ENCODE measurements at places on chromosomes 3 and 15.

- no peak for DNase-seq
Measured at GRCh38 chr3:184578822-184579221, 17.2 kb downstream of the EPHB3 start.

DNA sequence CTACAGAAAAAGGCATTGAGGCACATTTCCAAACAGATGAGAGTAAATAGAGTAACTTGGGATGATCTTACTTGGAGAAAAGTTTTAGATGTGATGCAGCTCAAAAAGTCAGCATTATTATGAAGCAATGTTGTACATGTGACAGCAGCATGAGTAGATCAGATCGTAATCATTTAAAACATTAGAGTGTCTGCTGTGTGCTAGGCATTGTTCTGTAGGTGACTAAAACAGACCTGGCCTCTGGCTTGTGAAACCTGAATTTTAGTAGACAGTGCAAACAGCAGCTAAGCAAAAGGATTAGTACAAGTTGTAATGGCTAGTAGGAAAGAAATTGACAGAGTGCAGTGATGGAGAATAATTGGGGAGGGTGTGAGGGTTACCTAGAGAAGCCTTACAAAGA, 15.1 kb downstream of the UBE2E1 start:
- no peak for DNase-seq

- DNase-seq, result no peak
Measured at GRCh38 chr3:154161806-154162205, 40.6 kb downstream of the ARHGEF26 start.

DNA sequence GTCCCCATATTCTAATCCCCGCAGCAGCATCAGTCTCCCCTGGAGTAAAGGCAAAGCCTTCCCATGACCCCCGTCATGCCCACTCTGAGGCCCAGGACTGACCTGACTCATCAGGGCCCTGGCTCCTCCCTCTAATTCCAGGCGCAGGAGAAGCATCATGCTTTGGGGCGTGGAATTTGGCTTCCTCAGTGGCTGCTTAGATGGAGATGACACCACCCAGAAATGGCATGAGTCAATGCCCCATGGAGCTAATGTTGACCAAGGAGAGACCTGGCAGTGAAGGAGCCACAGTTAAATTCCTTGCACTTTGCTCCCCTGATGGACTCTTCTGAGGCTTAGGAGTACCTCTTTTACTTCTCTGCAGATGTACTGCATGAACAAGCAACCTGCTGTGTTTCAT, 204.2 kb upstream of the PROK2 start:
- no peak for DNase-seq

GRCh38 chr15:95830281-95830680, 500.2 kb upstream of the NR2F2 start:
- no peak for DNase-seq

GRCh38 chr3:123071146-123071545, 4.3 kb downstream of the PDIA5 start:
- peak; percentile 69 for DNase-seq

- DNase-seq, result no peak
Measured at GRCh38 chr3:30613133-30613825, 6.9 kb downstream of the TGFBR2 start.

DNA sequence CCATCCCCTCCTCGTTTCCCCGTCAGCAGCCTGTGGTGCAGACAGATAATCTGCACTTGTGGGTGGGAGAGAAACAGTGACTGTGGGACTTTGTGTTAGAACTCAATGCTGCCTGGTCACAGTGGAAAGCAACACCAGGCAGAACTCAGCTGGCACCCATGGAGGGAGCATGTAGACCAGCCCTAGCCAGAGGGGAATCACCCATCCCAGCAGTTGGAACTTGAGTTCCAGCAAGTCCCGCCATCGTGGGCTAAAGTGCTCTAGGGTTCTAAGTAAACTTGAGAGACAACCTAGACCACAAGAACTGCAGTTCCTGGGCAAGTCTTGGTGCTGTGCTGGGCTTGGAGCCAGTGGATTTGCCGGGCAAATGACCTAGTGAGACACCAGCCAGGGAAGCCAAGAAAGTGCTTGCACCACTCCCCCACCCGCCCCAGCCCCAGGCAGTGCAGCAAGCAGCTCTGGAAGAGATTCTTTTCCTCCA, 24.4 kb downstream of the ISG20 start:
- DNase-seq, result peak; percentile 5

DNA sequence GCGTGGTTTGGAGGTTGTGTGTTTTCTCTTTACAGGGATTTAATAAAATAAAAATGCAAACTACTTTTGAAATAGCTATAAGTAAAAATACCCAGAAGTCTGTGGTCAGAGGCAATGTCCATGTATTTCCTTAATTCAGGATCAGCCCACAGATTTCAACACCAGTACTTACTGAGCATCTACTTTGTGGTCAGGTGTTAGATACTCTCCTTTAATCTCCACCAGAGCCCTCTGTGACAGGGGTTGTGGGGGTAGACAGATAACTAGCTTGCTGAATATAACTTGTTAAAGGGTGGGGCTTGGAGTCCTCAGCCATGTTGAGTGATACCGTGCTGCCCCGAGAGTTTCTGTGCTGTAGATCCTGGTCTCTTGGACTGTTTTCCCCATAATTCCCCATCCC, 244.1 kb upstream of the NR2E3 start:
- DNase-seq, result no peak

DNA sequence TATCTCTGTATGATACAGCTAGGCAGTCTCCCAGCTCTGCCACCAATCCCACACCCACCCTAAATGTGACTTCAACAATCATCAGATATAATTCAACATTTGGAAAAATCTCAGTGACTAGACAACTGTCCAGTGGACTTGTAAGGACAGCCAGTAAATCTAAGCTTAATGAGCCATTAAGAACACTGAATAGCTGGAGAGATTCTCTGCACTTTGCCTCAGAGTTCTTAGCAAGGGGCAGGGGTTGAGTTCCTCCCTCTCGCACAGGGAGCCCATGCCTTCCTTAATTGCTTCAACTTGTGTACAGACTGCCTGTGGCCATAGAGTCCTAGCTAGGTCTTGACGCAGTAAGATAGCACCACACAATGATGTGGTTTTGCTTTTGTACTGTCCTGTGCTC, 15.6 kb downstream of the MEX3B start:
- DNase-seq, result no peak

DNA sequence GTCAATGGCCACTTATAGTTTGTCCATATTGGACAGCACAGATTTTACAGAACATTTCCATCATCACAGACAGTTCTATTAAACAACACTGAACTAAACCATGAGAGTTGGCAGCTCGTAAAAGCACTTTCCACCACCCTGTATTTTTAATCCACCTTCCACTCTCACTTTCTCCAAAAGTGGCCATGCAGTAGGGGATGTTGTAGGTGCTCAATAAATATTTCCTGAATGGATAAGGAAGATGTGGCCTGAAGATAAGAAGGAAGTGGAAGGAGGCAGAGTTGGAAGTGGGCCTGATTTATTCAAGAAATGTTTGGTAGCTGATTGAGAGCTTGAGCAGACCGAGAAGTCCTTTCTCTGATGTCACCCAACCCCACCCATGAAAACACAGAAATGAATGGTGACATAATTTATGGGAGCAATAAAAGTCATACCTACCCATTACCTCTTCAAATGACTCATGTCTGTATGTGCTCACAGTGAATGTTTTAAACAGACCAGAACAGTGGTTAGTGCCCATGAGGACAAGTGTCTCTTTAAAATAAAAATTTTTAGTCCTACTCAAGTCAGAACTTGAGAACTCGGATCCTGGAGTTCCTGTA, 39.6 kb upstream of the CTNNB1 start:
- no peak for DNase-seq

DNA sequence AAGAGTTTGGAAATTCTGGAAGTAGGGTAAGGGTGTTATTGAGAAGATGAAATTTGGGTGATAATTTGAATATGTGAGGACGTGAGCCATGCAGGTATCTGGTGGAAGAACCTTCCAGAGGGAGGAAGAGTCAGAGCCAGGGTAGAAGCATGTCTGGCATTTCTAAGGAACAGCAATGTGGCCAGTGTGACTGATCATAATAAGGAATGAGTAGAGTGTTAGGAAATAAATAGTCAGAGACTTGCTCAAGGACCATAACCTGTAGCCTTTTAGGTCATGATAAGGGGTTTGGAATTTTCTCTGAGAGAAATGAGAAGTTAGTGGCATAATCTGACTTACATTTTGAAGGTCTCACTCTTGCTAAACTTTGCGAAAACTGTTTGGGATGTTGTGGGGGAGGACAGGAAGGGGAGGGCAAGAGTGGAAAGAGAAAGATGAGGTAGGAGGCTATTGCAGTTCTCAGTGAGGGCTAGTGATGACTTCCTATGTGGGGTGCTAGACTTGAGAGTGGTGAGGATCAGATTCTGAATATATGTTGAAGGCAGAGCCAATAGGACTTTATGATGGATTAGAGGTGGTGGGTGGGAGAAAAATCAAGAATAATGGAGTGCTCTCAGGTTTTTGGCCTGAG, 568.3 kb downstream of the AGBL1 start:
- no peak for DNase-seq

GRCh38 chr15:52103217-52104207, 9.1 kb downstream of the BCL2L10 start:
- DNase-seq, result no peak

DNA sequence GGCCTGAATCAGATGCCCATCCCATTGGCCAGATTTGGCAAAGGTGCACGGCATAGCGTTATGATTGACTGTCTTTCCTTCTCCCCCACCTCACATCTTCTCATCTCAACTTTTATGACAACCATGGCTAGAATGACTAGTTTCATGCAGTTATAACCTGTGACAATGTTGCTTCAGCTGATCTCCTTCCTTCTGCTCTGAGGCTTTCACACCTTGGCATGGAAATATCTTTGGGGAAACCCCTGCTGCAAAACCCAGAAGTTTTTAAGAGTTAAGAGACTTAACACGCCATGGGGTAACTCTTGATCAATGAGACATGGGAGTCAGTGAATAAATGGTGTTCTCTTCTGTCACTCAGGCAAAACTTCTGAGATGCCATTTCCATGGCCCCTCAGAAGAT, 290.7 kb upstream of the MDFIC2 start:
- DNase-seq, result no peak

- DNase-seq, result no peak
Measured at GRCh38 chr3:171309906-171310359, 150.3 kb downstream of the TNIK start.

DNA sequence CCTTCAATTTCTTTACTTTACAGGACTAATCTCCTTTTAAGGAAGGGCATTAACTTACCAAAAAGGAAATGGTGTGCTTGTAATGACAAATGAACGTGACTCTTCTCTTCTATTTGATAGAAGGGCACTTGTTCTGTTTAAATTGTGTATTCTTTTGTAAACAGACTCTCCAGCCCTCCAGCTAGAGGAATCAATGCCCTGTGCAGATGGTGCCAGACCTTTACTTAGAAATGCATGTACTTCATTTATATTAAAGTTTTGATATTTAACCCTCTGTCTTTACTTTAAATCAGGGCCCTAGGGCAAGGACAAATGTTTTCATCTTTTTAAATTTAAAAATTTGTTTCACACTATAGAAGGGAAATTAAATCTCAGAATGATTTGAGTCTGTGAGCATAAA, 355.1 kb downstream of the GBE1 start:
- no peak for DNase-seq

- peak; percentile 87 for DNase-seq
Measured at GRCh38 chr15:99408236-99409096, 157.2 kb downstream of the LRRC28 start.

DNA sequence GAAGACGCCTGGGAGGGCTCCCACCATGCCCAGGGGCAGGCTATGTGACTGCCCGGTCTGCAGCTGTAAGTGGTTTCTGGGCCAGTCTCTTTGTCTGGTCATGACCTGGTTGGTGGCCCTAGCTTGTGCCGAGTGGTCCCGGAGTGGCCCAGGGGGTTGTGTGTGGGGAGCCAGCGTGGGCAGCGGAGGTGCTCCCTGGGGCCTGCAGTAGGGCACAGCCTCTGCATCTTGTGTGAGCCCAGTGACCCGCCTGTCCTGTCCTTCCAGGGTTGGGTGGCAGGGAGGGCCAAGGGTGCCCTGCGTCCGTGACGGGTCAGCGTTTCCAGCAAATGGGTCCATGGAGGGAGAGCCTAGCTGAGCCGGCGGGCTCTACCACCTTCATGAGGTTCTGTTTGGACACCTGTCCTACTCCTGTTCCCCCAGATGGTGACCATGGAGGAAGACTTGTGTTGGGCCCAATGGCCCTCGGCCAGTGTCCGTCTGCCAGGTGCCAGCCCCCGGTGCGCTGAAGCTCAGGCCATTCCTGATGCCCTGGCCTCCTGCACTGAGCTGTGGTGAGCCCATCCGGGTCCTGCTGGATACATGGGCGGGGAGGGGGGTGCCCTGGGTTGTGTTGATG, 215.4 kb downstream of the SNRPN start:
- peak; percentile 14 for DNase-seq

- DNase-seq, result no peak
Measured at GRCh38 chr3:190081389-190081788, 39.3 kb downstream of the P3H2 start.

GRCh38 chr3:24663406-24663805, 168.8 kb upstream of the THRB start:
- no peak for DNase-seq

- DNase-seq, result no peak
Measured at GRCh38 chr15:90864507-90864906, 3.9 kb upstream of the FURIN start.

- no peak for DNase-seq
Measured at GRCh38 chr3:24503616-24504113, 9.0 kb upstream of the THRB start.

- DNase-seq, result no peak
Measured at GRCh38 chr3:48034000-48034516, 17.8 kb upstream of the MAP4 start.

GRCh38 chr3:195083659-195084058, 187.3 kb downstream of the XXYLT1 start:
- DNase-seq, result no peak

- DNase-seq, result no peak
Measured at GRCh38 chr15:65418596-65418995, 4.2 kb downstream of the IGDCC4 start.

DNA sequence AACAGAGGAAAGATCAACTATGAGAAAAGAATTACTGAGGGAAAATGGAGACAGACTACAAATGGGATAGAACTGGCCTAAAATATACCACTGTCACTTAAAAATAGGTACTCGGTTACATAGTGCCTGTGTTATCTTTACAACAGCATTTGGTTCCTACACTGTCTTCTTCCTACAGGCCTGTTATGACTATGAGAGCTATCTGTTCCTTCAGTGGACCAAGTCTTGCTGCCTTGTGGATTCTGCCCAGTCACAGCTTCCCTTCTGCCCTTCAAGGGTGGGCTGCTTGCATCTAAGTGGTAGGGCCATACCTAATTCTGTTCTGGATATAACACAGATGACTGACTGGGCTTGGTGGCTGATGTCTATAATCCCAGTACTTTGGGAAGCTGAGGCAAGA, 13.8 kb upstream of the ARHGEF3 start:
- no peak for DNase-seq
